ENCODE measurements at places on chromosomes 12 and 14.
A peak's percentile ranks its signal among the peaks of the same experiment; 100 is the strongest.

- DNase-seq: no peak
Observed at GRCh38 chr14:58198086-58198485, 1.9 kb upstream of the ACTR10 start.

DNA sequence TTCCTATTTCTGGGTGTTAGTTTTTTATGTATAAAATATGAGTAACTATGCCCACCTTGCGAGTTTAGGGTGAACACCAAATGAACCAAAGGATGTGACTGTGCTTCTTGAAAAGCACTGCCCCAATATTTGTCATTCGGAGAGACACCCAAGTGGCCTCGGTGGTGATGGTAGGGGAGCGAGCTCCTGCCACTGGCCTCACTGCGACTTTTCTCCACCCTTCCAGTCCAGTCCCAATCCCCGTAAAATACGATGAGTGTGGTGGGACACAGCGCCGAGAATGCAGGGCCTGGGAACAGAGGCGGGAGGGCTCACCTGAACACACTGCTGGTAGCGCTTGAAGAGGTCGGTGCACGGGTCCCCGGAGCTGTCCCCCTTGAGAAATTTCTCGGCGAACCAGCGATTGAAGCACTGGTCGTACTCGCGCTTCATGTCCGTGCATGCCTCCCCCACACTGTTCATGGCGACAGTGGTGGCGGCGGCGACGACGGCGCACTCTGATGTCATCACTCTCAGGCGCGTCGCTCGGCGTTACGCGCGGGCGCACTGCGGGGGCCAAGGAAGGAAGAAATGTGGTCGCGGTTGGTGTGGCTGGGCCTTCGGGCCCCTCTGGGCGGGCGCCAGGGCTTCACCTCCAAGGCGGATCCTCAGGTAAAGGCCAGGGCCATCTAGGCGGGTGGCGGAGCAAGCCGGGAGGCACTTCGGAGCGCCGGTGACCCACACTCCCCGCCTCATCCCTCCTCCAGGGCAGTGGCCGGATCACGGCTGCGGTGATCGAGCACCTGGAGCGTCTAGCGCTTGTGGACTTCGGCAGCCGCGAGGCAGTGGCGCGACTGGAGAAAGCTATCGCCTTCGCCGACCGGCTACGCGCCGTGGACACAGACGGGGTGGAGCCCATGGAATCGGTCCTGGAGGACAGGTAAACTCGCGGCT, at the start of the genes GATC and TRIAP1:
Gene GATC (plus strand): TSS at position 534 of the 933 bp plus-strand sequence. CDS start 37 bp downstream, at position 571.
Gene TRIAP1 (minus strand): TSS at position 474 of the 933 bp plus-strand sequence. CDS start 12 bp downstream, at position 462.
- DNase-seq: peak; percentile 80

- no peak for DNase-seq
Observed at GRCh38 chr12:7019043-7019569, 830 bp upstream of the LPCAT3 start.

- DNase-seq: peak; percentile 81
Observed at GRCh38 chr14:74612350-74613021, 449 bp upstream of the LTBP2 start.

DNA sequence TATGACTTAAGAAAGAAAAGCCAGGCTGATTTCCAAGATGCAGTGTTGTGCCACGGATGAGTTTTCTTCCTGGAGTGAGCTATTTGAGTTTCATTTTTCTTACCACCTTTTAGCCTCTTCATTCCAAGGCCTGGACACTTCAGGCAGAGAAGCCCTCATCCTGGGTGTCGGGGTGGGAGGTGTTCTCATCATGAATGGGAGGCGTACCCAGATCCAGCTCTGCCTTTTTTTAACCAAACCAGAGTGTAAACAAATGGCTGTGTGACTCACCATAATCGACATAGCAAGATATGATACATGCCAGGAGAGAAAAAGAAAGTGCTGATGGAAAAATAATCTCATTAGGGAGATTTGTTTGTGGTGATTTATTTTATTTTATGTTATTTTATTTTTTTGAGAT, 79.9 kb downstream of the ARF6 start:
- peak; percentile 92 for DNase-seq

DNA sequence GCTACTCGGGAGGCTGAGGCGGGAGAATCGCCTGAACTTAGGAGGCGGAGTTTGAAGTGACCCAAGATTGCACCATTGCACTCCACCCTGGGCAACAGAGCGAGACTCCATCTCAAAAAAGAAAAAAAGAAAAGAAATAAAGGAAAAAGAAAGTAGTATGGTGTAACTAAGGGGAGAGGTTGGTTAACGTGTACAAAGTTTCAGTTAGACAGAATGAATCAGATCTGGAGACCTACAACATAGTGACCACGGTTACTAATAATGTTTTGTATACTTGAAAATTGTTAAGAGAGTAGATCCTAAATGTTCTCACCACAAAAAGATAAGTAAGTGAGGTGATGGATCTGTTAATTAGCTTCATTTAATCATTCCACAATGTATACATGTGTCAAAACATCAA, 1208.8 kb downstream of the VRK1 start:
- no peak for DNase-seq

GRCh38 chr12:118429688-118430383, 53.5 kb downstream of the SUDS3 start:
- DNase-seq: no peak

GRCh38 chr12:65903691-65904383, 79.6 kb downstream of the HMGA2 start:
- no peak for DNase-seq

DNA sequence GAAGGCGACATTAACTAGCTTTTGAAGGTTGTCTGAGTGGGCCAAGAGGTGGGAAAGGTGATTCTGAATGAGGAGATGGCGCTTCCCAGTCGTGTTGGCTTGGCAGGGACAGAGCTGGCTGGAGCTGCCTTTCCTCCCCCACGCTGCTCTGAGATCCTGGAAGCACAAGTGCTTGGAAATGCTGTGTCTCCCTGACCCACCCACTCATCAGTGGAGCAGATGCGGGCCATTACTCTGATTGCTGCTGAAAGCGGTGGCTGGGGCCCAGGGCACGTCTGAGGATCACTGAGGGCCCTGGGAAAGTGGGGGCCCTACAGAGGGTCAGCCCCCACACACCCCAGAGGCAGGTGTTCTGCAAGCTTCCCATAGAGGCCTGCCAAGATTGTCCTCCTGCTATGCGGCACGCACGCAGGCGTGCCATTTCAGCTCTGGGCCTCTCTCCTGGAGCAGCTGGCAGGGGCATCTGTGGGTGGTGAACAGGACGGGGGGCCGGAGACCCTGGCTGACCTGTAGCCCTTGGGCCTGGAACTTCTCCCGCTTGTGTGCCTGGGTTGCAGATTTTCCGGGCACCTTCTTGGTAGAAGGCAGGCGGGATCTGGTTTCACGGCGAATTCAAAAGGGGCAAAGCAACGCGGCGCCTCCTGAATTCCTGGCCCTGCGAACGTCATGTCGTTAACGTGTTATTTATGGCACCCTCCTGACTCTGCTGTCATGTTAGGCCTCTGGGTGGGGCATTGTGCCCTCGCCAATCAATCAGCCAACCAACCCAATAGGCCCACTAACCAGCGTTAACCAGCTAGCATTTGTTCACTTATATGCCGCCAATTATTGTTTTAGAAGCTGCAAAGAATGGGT, 133.8 kb upstream of the TBX3 start:
- DNase-seq: no peak

- DNase-seq: no peak
Observed at GRCh38 chr14:82451675-82452074, 918.0 kb upstream of the SEL1L start.

DNA sequence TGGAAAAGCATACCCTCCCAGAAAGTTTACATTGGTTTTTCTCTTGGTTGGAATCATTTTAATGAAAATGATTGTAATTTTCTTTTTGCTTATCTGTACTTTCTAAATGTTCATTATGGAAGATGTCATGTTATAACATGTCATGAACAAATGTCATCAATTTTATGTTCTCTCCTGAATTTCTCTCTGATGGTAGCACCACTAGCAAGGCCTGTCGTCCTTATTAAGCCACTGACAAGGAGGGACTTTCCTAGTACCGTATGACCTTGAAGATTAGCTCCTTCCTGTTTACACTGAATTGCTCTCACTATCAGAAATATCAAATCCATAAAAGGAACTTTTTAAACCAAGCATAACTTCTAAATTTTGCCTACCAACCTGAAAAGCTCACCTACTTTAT, 99.0 kb downstream of the ESR2 start:
- no peak for DNase-seq

GRCh38 chr14:104940526-104941150, 16.0 kb downstream of the PLD4 start:
- no peak for DNase-seq

DNA sequence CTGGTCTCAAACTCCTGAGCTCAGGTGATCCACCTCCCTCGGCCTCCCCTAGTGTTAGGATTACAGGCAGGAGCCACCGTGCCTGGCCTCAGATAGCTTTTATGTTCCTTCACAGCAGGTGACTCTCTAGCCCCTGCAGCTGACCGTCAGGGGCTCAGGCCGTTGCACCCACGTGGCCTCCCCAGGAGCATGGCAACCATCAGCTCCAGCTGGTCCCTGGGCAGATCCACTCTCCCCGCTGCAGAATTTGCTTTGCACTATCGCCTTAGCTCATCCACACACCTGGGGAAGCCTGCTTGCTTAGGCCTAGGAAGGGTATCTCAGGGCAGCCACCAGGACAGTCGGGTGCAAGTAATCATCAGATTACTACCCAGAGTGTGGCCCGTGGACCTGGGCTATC, 62.6 kb downstream of the TSPAN9 start:
- DNase-seq: no peak

- no peak for DNase-seq
Observed at GRCh38 chr14:29388571-29388970, 539.1 kb downstream of the PRKD1 start.

DNA sequence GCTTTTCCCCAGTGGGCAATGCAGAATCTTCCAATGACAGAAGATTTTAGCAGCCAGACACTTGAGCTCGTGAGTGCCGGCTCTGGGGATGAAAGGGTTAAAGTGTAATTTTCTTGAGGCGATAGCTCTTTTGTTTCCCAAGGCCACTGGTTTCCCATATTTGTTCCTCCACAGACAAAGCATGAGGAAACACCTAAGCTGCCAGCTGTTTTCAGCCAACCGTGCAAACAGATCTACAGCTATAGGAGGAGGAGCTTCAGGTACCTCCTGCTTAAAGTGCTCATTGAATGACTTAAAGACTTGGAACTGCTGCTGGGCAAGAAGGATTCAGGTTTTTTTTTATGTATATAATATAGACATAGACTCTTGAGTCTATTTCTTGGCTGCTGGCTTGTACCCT, 1311.5 kb downstream of the TMEM121 start:
- DNase-seq: no peak

GRCh38 chr14:51707327-51707726, 55.6 kb downstream of the FRMD6 start:
- DNase-seq: no peak

GRCh38 chr14:28102814-28103213, 663.8 kb upstream of the FOXG1 start:
- peak; percentile 29 for DNase-seq

- DNase-seq: peak; percentile 95
Observed at GRCh38 chr12:124392271-124392666, 97.4 kb downstream of the RFLNA start.

- no peak for DNase-seq
Observed at GRCh38 chr14:83842547-83842946, 1687.4 kb upstream of the FLRT2 start.

GRCh38 chr12:90627180-90627896, 327.6 kb downstream of the CCER1 start:
- DNase-seq: peak; percentile 9

- DNase-seq: peak; percentile 90
Observed at GRCh38 chr14:22532345-22533056, 56.5 kb downstream of the DAD1 start.

Data from fibroblast of skin of back (primary cell).